ENCODE measurements at places on chromosomes 2 and 18. TPM values are rescaled to one million over a fixed set of nuclear protein-coding genes. Genes with fewer than 3 reads are reported as not detected.

The M1AP gene
- total RNA-seq: not detected

The SH2D6 gene
- not detected for total RNA-seq

GRCh38 chr18:41875094-41875780, 79.8 kb upstream of the PIK3C3 start:
- no peak for DNase-seq

- DNase-seq: no peak
These were observed 13.8 kb downstream of the MTCL1 start for GRCh38 chr18:8719192-8719591.

DNA sequence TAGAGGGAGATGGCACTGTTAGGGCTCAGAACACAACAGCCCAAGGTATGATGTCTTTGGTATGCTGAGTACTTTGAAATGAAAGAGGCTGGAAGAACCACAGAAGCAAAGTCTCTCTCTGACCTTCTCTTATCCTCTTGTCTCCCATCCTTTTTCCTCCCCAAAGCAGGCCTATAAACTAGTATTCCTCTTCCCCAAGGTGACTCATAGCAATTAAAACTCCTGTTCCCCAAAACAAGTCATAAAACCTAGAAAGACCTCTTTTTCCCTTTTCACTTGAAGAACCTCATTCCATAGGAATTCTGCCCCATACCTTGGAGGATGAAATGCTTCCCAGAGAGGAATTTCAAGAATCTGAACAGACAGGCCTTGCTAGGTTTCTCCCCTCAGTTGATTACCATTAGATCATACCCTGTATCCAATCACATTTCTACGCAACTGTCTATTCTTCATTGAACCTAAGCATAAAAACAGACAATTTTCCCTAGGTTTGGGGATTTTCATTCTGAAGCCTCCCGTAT, 25.7 kb downstream of the MDH1 start:
- no peak for DNase-seq

GRCh38 chr2:28465148-28465885, 30.5 kb upstream of the PLB1 start:
- DNase-seq: no peak

The INPP5D gene
- 55.3 TPM for total RNA-seq

GRCh38 chr18:58359218-58359617, 269.7 kb downstream of the ALPK2 start:
- DNase-seq: no peak

The RGPD8 gene
- 16.4 TPM for total RNA-seq

The OBSL1 gene
- total RNA-seq: 106 TPM

DNA sequence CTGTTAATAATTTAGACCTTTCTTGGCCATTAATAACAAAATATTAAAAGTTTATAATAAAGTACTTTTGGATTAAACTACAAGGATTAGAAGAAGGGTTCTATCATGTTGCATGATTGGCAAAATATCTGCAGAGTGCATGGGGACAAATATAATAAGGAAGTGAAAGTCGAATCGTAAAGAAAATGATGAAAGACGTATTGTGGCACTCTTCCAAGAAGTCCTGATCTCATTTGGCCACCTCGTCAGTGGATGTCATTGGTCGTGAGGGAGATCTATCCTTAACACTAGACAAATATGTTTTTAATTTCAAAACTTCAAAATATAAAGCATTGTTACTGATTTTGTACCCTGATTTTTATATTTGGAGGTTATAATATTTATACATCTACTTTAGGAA, 197.7 kb upstream of the STON1 start:
- no peak for DNase-seq

- no peak for DNase-seq
These were observed 17.2 kb downstream of the SESTD1 start for GRCh38 chr2:179247318-179248023.

GRCh38 chr2:196266855-196267254, 95.5 kb upstream of the STK17B start:
- DNase-seq: no peak

GRCh38 chr18:28766027-28766426, 589.1 kb upstream of the CDH2 start:
- DNase-seq: no peak

DNA sequence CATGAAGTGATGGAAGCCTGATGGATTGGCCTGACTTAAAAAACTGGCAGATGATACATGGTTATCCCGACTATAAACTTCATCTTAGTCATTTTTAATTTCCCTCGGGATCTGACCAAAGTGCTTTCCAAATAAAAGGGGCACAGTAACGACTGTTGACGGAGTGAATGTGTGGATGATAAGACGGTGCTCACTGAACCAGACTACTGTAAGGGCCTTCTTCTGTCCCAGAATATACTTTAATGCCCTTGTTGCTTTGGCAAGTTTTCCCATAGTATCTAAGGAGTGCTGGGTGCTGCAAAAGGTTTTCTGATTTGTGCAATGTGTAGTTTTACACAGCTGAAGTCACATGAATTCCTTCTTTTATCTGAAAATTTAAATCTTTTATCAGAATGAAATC, 373.5 kb downstream of the DSEL start:
- DNase-seq: no peak

The SERPINB7 gene
- total RNA-seq: not detected

DNA sequence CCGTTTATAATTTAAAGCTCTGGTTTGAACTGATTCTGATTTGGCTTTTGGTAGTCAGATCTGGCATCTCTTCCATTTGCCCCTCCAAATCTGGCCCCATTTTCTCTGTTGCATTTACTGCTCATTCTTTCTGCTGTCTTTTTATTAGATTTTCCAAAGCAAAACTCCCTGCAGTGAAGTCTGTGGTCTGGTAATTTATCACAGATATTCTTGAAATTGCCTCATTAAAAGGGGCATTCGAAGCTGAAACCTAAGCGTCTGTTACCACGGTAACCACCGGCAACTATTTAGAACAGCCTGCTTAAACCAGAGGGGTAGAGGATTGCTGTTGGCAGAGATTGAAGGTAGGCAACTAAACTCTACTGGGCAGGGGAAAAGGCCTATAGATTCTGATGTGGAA, 111.5 kb upstream of the UPP2 start:
- DNase-seq: no peak

The SKOR2 gene
- not detected for total RNA-seq

DNA sequence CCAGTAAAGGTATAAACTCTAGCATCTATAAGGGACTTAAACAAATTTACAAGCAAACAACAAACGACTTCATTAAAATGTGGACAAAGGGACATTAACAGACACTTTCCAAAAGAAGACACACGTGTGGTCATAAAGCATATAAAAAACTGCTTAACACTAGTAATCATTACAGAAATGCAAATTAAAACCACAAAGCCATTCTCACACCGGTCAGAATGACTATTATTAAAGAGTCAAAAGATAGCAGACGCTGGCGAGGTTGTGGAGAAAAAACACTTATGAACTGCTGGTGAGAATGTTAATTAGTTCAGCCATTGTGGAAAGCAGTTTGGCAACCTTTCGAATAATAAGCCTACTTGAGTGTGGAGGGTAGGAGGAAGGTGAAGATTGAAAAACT, 217.1 kb upstream of the DLGAP1 start:
- no peak for DNase-seq

GRCh38 chr2:62654423-62654791, 51.1 kb upstream of the EHBP1 start:
- DNase-seq: no peak

The NYAP2 gene
- total RNA-seq: not detected

DNA sequence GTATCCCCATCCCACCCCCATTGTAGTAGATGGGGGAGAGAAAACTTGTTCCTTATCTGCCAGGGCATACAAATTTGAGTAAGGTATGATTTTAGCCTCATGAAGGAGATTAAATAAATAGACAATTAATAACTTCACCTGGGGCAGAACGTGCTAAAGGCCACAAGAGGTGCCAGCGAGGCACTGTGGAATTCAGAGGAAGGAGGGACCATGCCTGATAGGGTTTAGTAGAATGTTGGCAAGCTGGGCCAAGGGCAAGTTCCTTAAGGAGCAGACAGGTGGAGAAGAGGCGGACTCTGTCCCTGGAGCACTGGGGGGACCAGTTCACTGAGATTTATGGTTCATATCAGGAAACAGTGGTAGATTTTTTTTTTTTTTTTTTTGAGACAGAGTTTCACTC, 22.5 kb downstream of the STAMBP start:
- no peak for DNase-seq

DNA sequence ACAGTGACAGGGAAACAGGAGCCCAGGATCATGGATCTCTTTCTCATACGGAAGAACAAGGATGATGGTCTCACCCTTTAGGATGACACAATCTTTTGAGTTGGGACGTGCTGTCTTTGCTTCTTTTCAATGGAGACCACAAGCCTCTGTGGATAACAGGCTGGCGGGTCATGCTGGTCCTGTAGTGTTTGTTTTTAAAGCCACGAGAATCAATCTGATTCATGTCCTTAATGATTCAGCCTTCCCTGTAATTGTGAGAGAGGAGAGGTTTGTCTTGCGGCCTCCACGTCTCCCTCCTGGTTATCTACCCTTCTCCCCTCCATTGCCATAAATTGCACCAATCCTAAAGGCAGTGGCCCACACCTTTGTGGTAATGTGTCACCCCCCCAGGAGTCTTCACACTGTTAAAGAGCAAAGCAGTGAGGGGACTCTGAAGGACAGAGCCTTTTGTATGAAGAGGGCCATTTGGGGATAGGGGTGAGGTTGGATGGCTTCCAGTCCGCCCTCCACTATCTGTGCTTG, 87.7 kb upstream of the TGFA start:
- no peak for DNase-seq

DNA sequence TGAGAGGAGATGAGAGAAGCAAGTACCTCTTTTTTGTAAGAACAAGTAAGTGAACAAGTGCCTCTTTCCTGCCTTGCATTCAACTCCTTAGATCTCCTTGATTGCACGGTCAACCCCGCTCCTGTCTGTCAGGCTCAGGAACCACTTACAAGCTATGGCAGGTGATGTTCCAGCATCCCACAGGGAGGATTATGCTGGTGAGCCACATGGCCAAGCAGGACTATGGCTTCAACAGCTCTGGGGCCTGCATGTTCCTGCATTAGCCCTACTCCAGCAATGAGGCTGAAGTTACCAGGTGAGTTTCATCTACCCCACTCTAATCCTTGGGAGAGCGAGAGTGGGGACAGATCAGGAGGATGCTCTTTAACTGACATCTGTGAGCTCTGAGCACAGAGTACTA, 29.5 kb downstream of the TTC32 start:
- no peak for DNase-seq

The ZAP70 gene
- total RNA-seq: 13.5 TPM

GRCh38 chr18:75757951-75758350, 330.4 kb upstream of the SMIM21 start:
- no peak for DNase-seq

The CRYGD gene
- total RNA-seq: not detected

The DLGAP1 gene
- 1.7 TPM for total RNA-seq

The IL36G gene
- total RNA-seq: not detected

DNA sequence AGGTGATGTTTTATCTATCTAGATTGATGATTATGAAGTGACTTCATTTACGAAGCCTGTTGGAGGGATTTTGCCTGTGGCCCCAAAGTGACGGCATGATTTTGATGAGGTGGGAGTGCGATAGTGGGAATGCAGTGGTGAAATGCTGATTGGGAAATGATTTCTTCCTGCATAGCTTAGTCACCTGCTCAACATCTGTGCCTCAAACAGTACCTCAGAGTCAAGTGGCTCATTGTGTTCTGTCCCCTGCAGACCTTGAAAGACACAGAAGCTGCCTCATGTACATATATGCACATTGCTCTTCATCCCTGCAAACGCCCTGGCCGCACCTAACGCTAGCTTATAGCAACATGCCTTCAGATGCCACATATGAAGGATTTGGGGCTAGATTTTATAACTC, 201.2 kb downstream of the TPGS2 start:
- DNase-seq: no peak

The AGXT gene
- total RNA-seq: not detected

- DNase-seq: no peak
These were observed 45.3 kb upstream of the CCBE1 start for GRCh38 chr18:59742325-59743111.

The RNF138 gene
- 9.2 TPM for total RNA-seq

The RGPD4 gene
- total RNA-seq: not detected

The VSNL1 gene
- not detected for total RNA-seq

DNA sequence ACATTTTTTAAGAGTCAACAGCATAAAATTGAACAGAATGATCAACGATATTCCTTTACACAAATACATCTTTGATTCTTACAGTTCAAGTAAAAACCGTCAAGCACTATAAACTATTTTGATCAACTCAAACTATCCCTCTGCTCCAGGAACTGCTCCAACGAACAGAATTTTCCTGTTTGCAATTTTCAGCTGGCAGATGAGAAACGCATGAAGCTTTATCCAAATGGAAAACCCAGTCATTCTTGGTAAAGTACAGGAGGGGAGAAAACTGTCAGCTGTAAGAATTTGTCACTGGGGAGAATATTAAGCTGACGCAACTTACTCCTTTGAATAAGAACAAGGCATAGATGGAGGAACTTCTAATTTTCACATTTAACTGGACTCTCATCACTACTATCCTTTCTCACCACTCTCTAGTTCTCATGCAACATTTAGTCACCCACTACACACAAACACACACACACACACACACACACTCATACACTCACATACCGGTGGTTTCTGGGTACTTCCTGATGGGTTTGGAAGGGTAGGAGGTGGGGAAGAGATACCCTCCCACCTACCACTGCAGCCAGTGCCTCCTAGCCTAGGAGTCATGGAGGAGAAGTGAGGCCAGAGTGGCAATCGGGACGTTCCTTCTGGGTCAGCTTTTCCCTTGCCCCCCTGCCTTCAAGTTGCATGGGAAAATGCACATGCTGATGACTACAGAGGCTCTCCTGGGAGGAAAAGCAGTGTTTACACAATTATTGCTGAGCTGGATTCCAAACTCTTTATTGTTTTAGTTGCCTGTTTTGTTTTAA, 54.0 kb upstream of the SPATS2L start:
- DNase-seq: peak; percentile 9

The MALL gene
- total RNA-seq: 33.3 TPM

GRCh38 chr2:21047141-21048009, 3.5 kb upstream of the APOB start:
- no peak for DNase-seq

- DNase-seq: peak; percentile 51
These were observed 9.8 kb upstream of the MREG start for GRCh38 chr2:216023055-216023648.

DNA sequence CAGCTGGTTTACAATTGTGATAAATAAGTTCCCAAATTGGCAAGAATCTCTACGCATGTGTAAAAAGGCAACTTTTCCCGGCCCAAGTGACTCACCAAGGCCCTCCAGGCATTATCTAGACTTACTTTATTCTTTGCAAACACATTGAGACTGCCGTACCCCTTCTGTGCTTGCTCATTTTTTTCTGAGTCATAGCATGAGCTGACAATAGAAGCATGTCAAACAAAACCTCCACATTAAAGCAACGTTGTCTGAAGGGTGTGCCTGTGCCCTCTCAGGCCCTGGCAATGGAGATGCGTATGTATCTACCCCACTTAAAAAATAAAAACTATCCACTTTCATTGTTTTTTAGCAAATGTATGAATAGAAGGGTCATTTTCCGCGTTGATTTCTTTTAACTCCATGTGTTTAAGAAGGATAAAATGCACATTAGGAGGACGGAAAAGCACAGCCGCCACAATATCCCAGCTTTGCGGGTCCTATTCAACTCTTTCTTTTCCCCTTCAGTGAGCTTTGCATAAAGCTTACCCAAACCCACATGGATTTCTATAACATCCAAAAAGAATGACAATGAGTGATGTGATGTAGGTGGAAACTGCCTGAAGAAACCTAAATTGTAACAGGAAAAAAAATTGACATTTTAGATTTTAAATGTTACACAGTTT, 298.2 kb downstream of the CDCA7 start:
- DNase-seq: no peak

GRCh38 chr2:138333677-138334076, 167.9 kb upstream of the SPOPL start:
- no peak for DNase-seq

All from tibial nerve (tissue), 4 donors.